Pancreas (tissue), 10 donors: ENCODE measurements at places on chromosomes 4 and X. TPM values are rescaled to one million over a fixed set of nuclear protein-coding genes. Genes with fewer than 3 reads are reported as not detected.

- no peaks in the 10 kb centered on the region for H3K4me1 ChIP-seq
- H3K27ac ChIP-seq = no peak overlapping the region
- no peaks in the 10 kb centered on the region for H3K27me3 ChIP-seq
- no peak overlapping the region for H3K4me3 ChIP-seq
- DNase-seq = no peak
- no peaks in the 10 kb centered on the region for H3K36me3 ChIP-seq
Measured at GRCh38 chr4:39655211-39655610, 16.5 kb upstream of the SMIM14 start.

GRCh38 chrX:49230500-49231232 lies 2.5 kb downstream of the CACNA1F start:
- H3K4me3 ChIP-seq = peak overlapping the region; percentile 34
- H3K4me1 ChIP-seq = no peaks in the 10 kb centered on the region
- no peaks in the 10 kb centered on the region for H3K36me3 ChIP-seq
- peak; percentile 62 for DNase-seq
- H3K27ac ChIP-seq = no peak overlapping the region
- no peaks in the 10 kb centered on the region for H3K27me3 ChIP-seq

DNA sequence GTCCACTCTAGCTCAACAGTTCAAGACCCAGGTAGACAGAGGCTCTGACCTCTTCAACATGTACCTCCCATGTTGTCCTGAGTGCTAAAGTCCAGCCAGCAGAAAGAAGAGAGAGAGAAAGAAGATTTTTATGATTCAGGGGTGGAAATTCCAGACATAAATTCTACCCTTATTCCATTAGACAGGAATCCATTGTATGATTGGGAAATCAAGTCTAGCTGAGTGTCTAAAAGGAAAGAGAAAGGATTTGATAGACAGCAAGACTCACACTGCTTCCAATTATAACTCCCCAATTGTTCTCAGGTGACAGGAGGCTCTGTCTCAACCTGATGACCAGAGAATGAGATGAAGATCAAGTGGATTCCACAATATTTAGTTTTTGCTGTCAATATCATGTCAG lies 27.9 kb upstream of the PGM2 start:
- no peaks in the 10 kb centered on the region for H3K36me3 ChIP-seq
- no peak for DNase-seq
- H3K27ac ChIP-seq = no peak overlapping the region
- H3K4me1 ChIP-seq = no peaks in the 10 kb centered on the region
- no peaks in the 10 kb centered on the region for H3K27me3 ChIP-seq

- no peak overlapping the region for H3K27ac ChIP-seq
- H3K4me3 ChIP-seq = no peak overlapping the region
- no peaks in the 10 kb centered on the region for H3K4me1 ChIP-seq
- DNase-seq = no peak
- H3K36me3 ChIP-seq = no peaks in the 10 kb centered on the region
- H3K27me3 ChIP-seq = no peaks in the 10 kb centered on the region
Measured at GRCh38 chr4:165597581-165598480, 219.0 kb downstream of the CPE start.

DNA sequence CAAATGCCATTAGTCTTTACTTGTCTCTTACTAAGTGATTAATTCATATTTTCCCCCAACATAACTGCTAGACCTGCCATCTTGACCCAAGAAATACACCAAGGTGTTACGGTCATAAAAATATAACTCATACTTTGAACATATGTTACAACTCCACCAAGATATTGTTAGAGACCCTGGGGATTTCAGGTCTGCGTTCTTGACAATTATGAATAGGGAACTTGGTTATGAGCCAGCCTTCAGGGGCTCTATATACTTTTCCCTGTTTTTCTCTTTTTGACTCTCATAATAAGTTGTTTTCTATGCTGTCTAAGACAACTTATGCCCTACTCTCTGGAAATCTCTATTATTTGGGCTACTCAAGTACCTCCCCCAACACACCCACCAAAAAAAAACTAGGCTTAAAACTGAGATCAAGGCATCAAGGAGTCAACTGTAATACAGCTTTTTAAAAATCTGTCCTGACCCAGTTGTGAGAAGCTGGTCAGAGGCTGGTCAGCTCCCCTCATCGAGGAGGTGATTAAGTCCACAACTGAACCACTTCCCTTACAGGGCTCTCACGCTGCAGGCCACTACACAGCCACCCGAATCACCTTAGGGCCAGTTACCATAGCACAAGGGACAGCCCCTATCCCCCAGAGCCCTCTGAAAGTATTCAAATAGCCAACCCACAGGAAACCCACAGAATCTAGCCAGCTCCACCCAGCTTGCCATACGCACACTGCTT lies 10.5 kb upstream of the TLR3 start:
- no peaks in the 10 kb centered on the region for H3K27me3 ChIP-seq
- H3K4me3 ChIP-seq = no peak overlapping the region

GRCh38 chr4:174210354-174210753 lies 73.1 kb downstream of the FBXO8 start:
- no peak for DNase-seq
- H3K4me3 ChIP-seq = no peak overlapping the region
- no peak overlapping the region for H3K27ac ChIP-seq
- H3K27me3 ChIP-seq = peaks cover 18% of the 10 kb centered on the region
- H3K4me1 ChIP-seq = no peaks in the 10 kb centered on the region

- H3K4me1 ChIP-seq = no peaks in the 10 kb centered on the region
- H3K27me3 ChIP-seq = no peaks in the 10 kb centered on the region
- H3K36me3 ChIP-seq = peaks cover 16% of the 10 kb centered on the region
Measured at GRCh38 chr4:2881431-2881830, 37.8 kb downstream of the ADD1 start.

CLTRN gene
- 3.1 TPM for total RNA-seq
